CD8-positive, alpha-beta T cell (primary cell): ENCODE measurements at places on chromosomes 1 and 21.

DNA sequence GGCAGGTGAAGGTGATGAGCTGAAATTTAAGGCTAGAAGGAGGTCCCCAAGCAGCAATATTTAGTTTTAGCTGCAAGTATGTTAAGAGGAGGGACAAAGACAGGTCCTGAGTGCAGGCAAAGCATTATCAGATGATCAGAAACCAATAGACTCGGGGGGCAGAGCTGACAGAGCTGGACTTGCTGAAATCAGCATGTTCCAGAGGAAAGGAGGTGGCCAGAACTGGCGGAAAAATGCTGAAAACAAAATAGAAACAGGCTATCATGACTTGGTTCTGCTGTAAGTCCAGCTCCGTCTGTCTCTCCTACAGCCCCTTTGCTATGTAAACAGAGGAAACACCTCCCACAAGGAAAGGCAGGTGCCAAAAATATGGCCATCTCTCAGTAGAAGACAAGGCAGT is at the start of gene CD5L:
Gene CD5L (minus strand): TSS at position 101 of the 400 bp plus-strand sequence. CDS start 107 bp downstream, outside the sequence.
- DNase-seq, result no peak

DNA sequence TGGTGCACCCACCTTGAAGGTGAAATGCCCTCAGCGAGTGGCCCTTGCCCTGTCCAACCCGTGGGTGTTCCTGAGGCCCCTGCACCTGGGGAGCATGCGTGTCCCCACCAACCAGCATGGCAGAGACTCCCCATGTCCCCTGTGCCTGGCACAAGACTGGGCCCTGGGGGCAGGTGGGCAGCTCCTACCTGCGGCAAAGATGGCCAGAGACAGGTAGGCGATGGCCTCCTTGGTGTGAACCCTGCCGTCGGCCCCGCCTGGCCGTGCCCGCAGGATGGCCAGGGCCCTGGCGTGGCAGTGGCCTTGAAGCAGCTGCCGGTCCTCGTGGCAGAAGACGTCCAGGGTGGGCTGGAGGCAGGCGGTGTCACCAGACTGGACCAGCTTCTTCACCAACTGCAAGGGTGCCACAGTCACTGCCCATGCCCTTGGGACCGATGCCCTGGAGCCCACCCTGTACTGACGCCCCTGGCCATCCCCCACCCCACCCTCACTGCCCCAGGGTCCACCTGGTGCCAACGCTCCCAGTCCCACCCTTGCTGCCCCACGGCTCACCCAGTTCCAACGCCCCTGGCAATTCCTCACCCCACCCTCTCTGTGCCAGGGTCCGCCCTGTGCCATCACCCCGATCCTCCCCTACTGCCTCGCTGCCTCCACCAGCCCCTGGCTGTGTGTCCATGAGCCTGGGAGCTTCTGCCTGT is 15.7 kb downstream of the TTC34 start:
- no peak for DNase-seq

DNA sequence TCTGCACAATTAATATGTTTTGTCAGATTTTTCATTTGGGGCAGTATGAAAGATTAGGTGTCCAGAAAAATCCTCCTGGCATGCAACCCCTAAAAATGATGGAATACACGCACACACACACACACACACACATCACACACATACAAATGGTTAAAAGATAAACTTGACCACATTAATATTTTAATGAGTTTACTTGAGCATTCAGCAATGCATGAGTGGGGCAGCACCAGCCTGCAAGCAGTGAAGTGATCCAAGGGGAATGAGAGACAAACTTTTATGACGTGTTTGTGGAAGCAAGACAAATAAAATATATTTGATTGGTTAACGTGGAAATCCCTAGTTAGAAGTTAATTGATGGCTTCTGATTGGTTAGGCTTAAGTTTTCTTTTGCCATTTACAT is 29.1 kb upstream of the SOAT1 start:
- DNase-seq, result no peak

GRCh38 chr1:237799762-237800474 is 90.8 kb downstream of the ZP4 start:
- no peak for DNase-seq

DNA sequence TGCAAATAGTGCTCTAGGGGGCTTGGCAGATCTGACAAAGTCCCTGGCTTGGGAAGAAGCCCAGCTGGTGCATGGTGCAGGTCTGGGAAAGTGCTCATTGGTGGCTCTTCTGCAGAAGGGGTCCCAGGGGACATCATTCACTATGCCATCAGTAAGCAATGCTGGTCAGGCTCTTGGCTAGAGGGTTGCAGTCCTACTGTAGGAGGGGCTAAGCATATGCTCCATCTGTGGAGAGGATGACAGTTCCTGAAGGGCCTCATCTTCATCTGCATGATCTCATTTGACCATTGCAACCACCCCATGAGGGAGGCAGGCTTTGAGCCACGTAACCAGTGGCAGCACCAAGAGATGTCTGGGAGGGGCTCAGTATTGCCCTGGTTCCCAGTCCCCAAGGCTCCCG is 31.5 kb upstream of the VASH2 start:
- no peak for DNase-seq

GRCh38 chr1:16116002-16116401 is 39.9 kb downstream of the EPHA2 start:
- no peak for DNase-seq

- DNase-seq, result peak; percentile 19
These were observed 27.6 kb downstream of the C2CD2 start for GRCh38 chr21:41926117-41926806.
